Stomach (tissue), 19 donors: ENCODE measurements at places on chromosomes 2 and 18. TPM values are rescaled to one million over a fixed set of nuclear protein-coding genes. Genes with fewer than 3 reads are reported as not detected.

DNA sequence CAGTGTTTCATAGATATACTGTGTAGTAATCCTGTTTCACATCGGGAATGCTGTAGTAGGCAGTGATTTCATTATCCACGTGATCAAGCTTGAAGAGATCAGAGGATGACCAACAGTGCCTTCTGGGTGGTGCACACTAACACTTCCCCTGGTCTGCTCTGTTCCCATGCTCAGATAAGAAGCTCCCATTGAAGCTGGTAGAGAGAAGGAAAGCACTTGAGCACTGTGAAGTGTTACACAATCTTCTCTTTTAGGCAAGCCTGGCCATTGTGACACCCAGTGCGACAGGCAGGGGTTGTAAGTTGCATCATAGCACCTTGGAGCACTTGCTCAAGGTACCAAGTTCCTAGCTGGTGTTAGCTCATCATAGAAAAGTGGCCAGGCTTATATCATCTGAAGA, 30.6 kb upstream of the GPD2 start:
- no peak for DNase-seq

DNA sequence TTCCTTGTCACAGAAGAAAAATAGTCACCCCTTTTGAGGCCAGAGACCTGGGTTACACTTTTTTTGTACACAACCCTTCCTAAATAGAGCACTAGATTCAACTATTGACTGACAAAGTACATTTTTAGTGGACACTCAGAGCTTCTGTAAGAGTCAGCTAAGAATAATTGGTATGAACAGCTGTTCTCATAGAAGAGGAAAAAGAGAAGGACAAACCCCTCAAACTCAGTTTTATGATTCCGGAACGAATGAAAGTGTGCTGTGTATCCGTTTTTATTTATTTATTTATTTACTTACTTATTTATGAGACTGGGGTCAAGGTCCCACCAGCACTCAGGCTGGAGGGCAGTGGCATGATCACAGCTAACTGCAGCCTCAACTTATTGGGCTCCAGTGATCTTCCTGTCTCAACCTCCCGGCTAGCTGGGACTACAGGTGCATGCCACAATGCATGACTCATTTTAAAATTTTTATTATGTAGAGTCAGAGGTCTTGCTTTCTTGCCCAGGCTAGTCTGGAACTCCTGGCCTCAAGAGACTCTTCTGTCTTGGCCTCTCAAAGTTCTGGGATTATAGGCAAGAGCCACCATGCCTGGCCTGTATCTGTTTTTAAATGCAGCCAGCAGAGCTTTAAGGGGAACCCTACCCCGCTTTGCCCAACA, 36.0 kb upstream of the FZD5 start:
- no peak for DNase-seq

PPP1R1C gene
- not detected for total RNA-seq

- DNase-seq, result no peak
Observed at GRCh38 chr2:177260379-177260778, 4.1 kb downstream of the NFE2L2 start.
